Hair follicular keratinocyte (primary cell): ENCODE measurements at places on chromosomes 7 and 10. TPM values are rescaled to one million over a fixed set of nuclear protein-coding genes. Genes with fewer than 3 reads are reported as not detected.

The TLX1 gene
- not detected in 2 replicates for total RNA-seq

The MYOF gene
- total RNA-seq, result 116 and 123 TPM in 2 replicates

The DMBT1 gene
- total RNA-seq, result 0.08 and 0.27 TPM in 2 replicates

The FKBP9 gene
- 153 and 238 TPM in 2 replicates for total RNA-seq

The CCDC6 gene
- total RNA-seq, result 25.4 and 30.2 TPM in 2 replicates

The WEE2 gene
- not detected in 2 replicates for total RNA-seq

The COA1 gene
- 40.4 and 70.5 TPM in 2 replicates for total RNA-seq

The DRGX gene
- not detected in 2 replicates for total RNA-seq

The PDZD7 gene
- 0.23 and 0.94 TPM in 2 replicates for total RNA-seq

The HSPA12A gene
- 3.7 and 7.1 TPM in 2 replicates for total RNA-seq

The PKD2L1 gene
- not detected in 2 replicates for total RNA-seq

The FAM237B gene
- total RNA-seq, result not detected in 2 replicates

The ENO4 gene
- not detected in 2 replicates for total RNA-seq

The PHTF2 gene
- total RNA-seq, result 12.2 and 18.5 TPM in 2 replicates

The SOSTDC1 gene
- total RNA-seq, result 0.46 TPM in 1 of 2 replicates, not detected in the other

The ITPRID1 gene
- total RNA-seq, result not detected in 2 replicates

The ZNF800 gene
- 9.8 and 12.3 TPM in 2 replicates for total RNA-seq

The ATXN7L1 gene
- 1.5 and 1.8 TPM in 2 replicates for total RNA-seq

The COMTD1 gene
- 57.9 and 76.6 TPM in 2 replicates for total RNA-seq

The CYP3A7 gene
- not detected in 2 replicates for total RNA-seq

The AKR1D1 gene
- total RNA-seq, result not detected in 2 replicates

The NUTM2B gene
- total RNA-seq, result 0.62 and 0.99 TPM in 2 replicates

The IFIT1B gene
- not detected in 2 replicates for total RNA-seq
